CD4-positive, alpha-beta T cell treated with Interleukin-15 for 4 hours (primary cell): ENCODE measurements at places on chromosomes 3 and 15.

- DNase-seq, result no peak
These were observed 51.2 kb downstream of the LYSMD4 start for GRCh38 chr15:99681990-99682389.

- DNase-seq, result no peak
These were observed 748.1 kb downstream of the NR2F2 start for GRCh38 chr15:97078591-97078990.

GRCh38 chr3:46675843-46676567 is 17.5 kb downstream of the ALS2CL start:
- DNase-seq, result no peak

- DNase-seq, result no peak
These were observed 570.9 kb upstream of the IL12A start for GRCh38 chr3:159417761-159418160.

- no peak for DNase-seq
These were observed 220.5 kb upstream of the SATB1 start for GRCh38 chr3:18645619-18646018.

DNA sequence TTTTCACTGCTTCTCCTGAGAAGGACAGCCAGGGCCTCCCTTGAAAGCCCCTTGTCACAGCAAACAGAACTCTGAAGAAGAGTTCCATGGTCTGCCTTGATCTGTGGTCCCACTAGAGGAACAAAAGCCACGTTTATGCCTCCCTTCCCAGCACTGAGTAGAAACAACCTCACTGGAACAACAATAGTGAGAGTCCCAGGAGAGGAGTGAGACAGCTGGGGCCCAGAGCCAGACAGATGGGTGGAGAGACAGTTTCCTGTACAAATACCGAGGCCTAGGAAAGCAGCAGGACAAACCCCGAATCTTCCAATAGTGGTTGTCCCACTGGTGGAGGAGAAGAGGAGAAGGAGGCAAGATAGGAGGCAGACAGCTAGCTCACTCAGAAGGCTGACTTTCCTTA is 106.1 kb downstream of the WDR76 start:
- DNase-seq, result no peak

- DNase-seq, result no peak
These were observed 12.5 kb downstream of the CSK start for GRCh38 chr15:74794248-74794969.

DNA sequence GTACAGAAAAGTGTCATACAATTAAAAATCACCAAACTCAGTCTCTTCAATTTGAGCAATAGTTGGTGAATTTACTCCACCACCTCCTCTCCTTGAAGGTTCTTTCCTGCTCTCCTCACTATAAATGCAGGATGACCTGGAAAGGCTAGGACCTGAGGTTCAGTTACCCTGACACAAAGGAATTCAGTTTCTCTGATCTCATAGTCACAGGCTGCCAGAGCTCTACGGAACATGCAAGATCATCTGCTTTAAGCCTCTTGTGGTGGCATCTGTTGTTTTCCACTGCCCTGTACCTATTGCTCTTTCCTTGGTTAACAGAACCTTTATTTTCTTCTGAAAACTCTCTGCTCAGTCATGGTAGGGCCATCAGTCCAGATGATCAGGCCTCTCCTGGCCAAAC is 4.9 kb upstream of the TP63 start:
- DNase-seq, result no peak

DNA sequence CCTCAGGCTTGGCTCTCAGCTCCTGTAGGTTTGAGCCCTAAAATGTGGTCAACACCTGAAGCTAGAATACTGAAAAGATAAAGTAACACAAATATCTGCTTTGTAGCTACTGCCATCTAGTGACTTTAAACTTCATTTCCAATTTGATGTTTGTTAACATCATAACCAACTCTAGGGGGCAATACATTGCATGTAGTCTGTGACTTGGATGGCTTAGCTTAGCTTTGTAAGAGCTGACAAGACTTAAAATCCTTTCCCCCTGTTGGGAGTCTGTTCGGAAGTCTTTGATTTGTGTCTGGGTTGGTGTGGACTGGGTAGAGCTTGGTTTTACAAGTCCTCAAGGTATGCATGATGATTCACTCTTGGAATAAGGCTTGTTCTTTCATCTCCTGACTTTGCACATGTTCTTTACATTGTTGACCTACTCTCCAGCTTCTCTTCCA is 51.7 kb downstream of the SCN11A start:
- DNase-seq, result peak; percentile 26

DNA sequence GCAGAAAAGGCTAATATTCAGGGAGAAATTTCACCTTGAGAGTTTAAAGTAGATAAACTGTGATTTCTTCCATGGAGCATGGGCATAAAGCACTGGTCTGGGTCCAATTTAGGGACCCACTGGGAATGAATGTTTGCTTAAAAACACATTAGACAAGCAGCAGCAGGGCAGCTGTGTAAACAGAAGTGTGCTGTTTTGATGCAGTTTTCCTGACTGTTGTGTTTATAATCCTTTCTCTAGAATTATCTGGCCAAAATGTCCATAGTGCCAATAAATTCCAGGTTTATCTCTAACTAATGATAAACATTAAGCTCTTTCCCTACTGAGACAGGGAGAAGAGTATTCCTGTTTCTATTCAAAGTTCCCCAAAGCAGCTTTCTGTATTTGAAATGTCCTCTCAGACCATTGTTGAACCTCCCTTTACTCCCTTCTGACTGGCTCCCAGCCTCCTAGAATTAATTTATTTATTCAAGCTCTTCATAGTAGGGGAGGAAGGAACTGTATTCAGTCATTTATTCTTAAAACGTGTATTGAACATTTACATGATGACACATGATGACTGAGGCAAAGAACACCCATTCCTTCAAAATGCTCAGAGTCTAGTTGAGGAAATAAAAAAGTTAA is 7.0 kb upstream of the TM4SF18 start:
- DNase-seq, result no peak

- no peak for DNase-seq
These were observed 36.2 kb upstream of the LDHAL6B start for GRCh38 chr15:59170295-59171066.

DNA sequence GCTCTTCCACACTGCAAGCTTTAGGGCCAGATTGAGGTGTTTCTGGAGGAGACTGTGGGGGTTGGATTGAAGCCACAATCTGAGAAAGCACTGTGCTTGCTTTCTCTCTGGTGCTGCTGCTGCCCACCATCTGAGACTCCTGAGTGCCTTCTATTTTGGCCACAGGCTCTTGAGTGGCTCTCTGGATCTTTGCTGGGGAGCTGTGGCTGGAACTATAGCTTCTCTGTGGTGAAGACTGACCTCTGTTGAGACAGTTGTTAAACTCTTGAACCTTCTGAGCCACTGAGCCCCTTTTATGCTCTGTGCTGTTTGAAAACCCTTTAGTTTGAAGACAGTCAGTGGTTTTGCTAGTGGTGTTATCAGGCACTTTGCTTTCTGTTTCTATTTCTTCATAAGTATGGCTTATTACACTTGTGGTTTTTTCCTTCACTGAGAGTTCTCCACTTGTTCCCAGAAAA is 108.7 kb upstream of the TSPAN3 start:
- no peak for DNase-seq

GRCh38 chr15:57462381-57462780 is 86.1 kb downstream of the CGNL1 start:
- DNase-seq, result no peak

- DNase-seq, result no peak
These were observed 44.4 kb downstream of the AQP9 start for GRCh38 chr15:58182460-58183163.

- DNase-seq, result no peak
These were observed 29.5 kb downstream of the GALNT15 start for GRCh38 chr3:16203671-16204629.

- DNase-seq, result no peak
These were observed 926 bp upstream of the SKOR1 start for GRCh38 chr15:67824197-67824968.

DNA sequence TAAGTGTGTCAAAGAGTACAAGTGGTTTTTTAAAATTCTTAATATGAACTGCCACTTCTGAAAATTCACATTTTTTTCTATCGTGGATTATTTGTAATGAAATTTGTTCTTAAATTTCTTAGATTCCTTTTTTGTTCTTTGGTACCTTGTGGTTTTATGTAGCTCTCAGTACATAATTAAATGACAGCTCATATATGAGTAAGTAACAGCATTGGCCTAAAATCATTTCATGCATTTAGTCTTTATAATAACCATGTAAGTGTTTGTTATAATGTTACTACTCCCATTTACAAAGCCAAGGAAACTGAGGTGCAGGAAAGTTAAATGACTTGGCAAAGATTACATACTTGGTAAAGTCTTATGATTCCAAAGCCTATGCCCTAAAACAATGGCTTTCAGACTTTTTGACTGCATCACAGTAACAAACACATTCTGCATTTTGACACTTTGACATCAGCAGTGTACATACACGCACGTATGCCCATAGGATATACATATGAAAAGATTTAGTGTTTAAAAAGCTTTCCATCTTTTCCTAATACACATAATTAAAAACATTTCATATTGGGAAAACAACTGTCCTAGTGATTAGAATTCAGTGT is 14.9 kb downstream of the SPRED1 start:
- no peak for DNase-seq
